ENCODE measurements at places on chromosomes 1 and 21.

GRCh38 chr1:61828805-61829204 is 86.5 kb downstream of the PATJ start:
- DNase-seq: no peak

- no peak for DNase-seq
Measured at GRCh38 chr1:10762153-10762523, 34.3 kb downstream of the CASZ1 start.

DNA sequence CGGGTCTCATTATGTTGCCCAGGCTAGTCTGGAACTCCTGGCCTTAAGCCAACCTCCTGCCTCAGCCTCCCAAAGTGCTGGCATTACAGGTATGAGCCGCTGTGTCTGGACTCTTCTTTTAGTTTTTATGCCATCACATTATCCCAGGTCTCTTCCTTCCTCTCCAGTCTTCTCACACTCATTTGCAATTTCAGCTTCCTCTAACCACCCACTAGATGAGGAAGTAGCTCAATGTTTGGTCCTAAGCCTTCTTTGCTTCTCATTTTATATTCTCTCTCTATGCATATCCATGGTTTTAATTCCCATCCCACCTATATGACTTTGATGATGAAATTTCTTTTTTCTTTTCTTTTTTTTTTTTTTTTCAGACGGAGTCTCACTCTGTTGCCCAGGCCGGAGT is 3.1 kb upstream of the ZBTB8A start:
- DNase-seq: no peak

GRCh38 chr1:116544588-116545358 is 26.1 kb downstream of the CD58 start:
- no peak for DNase-seq

GRCh38 chr1:87684194-87684593 is 355.5 kb downstream of the LMO4 start:
- peak; percentile 5 for DNase-seq

- no peak for DNase-seq
Measured at GRCh38 chr1:53697721-53698383, 41.1 kb downstream of the GLIS1 start.

DNA sequence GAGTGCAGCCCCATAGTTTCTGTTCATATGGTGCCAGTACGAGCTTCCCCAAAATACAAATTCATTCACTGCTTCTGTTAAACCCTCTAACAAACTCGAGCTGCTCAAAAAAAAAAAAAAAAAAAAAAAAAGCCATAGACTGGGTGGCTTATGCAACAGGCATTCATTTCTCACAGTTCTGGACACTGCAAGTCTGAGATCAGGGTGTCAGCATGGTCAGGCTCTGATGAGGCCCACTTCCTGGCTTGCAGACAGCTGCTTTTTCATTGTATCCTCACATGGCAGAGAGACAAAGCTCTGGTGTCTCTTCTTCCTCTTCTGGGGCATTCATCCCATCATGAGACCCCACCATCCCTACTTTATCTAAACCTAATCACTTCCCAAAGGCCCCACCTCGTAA is 121.6 kb downstream of the PTBP2 start:
- peak; percentile 17 for DNase-seq

DNA sequence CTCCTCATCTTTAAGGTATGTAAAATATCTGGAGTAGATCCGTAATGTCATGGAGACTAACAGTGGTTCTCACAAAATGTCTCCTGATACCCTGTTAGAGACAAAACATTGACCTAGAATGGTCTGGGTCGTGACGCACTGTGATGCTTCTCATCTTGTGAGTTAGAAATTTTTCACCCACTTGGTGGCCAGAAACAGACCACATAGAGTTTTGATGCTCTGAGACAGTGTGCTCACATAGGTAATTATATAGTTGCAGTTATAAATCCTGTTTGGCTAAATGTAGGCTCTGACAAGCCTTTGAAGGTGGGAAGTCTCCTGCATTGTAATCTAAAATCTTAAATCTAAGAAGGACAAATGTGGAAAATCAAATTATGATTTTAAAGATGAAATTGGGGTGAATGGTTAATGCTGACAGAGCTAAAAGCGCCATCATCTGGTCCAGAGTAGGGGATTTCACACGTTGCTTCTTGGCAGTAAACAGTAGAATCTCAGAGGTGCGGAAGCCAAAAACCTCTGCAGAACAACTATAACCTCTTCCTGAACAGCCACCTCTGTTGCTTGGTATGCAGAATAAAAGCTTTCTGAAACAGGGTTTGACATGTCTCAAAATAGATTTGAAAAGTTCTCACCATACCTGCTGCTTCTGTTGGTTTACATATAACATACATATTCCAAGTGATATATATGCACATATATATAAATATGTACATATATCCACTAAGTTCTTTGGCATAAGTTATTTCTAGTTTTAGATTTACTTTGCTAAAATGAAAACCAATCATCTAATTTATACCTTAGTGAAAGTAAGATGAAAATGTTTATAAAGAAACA is 17.1 kb downstream of the RPAP2 start:
- no peak for DNase-seq

DNA sequence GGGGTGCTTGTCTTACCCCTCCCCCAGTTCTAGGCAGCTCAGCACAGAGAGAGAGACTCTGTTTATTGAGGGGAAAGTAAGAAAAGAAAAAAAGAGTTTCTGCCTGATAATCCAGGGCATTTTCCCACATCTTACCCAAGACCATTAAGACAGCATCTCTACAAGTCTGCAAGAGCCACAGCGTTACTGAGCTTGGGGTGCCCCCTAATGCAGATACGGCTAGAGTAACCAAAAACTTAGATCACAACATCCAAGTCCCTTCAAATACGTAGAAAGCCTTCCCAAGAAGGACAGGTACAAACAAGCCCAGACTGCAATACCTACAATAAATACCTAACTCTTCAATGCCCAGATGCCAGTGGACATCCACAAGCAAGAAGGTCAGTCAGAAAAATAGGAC is 6.2 kb upstream of the TEX50 start:
- no peak for DNase-seq

DNA sequence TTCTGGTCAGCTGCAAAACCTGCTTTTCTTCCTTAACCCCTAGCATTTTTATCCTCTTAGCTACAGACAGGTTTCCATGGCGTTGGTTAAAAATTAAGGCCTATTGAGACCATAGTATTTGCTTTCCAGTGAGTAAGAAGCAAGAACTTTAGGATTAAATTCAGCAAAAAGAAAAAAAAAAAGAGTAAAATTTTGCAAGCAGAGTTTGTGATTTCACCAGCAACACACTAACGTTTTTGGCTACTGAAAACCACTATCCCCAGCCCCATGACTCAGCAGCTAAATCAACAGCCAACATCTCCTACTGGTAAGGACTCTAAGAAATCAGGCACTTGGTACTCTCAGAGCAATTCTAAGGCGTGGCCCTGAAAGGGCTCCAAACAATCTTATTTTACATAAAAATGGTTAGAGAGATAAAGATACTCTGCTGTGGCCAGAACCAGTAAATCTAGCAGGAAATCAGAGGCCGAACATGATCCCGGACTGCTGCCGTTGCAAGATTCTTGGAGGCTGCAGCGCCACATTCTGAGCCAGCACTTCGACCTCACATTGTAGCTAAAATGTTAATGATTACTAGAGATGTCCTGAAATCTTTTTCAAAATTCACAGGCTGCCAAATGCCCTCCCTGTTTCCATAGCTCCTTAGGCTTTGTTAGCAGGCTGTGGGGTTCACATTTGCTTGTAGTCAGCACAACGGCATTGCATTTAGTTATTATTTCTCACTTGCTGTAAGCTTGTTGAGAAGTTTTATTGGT is 1.6 kb upstream of the ENO1 start:
- no peak for DNase-seq

- no peak for DNase-seq
Measured at GRCh38 chr1:22721122-22721873, 10.7 kb downstream of the EPHB2 start.

GRCh38 chr21:41955516-41955915 is 1.7 kb upstream of the C2CD2 start:
- no peak for DNase-seq

GRCh38 chr1:179087665-179088064 is 5.8 kb downstream of the TOR3A start:
- no peak for DNase-seq

GRCh38 chr1:28229089-28229488 is 3.7 kb downstream of the DNAJC8 start:
- no peak for DNase-seq

DNA sequence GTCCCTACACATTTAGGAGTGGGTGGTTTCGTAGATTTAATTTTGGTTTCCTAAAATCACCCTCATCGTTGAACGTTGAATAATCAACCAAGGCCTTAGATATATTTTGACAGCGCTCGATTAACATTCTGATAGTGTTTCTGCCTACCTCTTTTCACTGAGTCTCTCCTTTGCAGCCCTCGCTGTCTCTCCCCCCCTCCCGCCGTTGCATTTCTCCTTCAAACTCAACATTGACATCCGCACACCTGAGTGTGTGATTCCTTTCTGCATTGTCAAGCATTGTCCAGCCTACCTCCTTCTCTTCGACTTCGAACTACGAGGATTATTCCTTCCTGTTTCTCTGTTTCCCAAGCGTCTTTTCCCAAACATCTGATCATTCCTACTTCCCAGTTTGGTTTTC is 1.8 kb upstream of the ADAMTS1 start:
- DNase-seq: no peak

GRCh38 chr1:9183898-9184297 is 50.7 kb upstream of the H6PD start:
- no peak for DNase-seq

DNA sequence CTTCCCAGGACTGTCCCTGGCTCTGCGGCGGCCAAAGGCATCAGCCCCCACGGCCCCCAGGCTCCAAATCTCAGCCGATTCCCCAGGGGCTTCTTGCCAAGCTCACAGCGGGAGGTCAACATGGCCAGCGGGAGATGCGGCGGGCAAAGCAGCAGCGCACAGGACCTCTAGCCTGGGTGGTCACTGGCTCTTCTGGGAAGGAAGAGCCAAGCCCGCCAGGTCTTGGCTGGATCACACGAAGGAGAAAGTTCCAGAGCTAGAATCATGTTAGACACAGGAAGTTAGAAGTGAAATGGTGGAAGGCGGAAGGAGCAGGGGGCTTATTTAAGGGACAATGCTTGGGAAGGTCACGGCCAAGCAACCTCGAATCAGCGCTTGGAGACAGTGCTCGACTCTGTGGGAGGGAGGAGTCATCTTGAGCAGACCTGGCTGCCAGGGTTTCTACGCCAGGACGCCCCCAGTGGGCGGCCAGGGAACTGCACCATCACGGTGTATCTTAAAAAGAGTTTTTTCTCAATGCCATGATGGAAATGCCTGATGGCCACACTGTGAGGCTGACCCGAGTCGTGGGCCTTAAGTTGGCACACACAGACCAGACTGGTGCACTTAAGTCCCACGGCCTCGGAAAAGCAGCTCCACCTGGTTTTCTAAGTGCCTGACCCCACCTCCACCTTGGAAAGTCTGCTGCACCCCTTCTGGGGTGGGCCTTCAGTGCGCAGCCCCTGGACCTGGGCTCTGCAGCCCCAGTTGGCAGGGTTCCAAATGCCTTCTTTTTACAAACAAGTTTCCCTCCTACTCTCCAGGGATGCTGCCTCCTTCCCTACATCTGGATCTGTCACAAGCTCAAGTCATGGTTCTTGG is 29.3 kb downstream of the SLC66A1 start:
- DNase-seq: peak; percentile 41

GRCh38 chr1:92577261-92577895 is 90.7 kb upstream of the GFI1 start:
- no peak for DNase-seq

DNA sequence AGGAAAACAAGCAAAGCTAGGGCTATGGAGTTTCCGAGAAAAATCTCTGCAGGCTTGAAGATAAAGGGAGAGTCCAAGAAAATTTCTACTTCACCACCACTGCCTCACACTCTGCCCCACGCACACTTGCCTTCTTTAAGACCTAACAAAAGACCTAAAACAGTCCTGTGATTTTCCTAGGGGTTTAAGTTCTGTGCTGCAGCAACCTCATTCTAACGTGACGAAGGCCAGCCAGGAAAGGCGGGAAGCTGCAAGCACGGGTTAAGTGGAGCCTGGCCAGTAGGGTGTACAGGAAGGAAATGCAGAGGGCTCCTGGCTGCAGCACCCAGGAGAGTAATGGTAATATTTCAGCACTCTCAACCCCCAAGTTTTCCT is 1.5 kb downstream of the SPATA6 start:
- DNase-seq: peak; percentile 72
